Retina (tissue), 1 donor: ENCODE measurements at places on chromosomes 1 and 21.

- DNase-seq, result no peak
Observed at GRCh38 chr1:78319603-78320002, 171.2 kb upstream of the PTGFR start.

DNA sequence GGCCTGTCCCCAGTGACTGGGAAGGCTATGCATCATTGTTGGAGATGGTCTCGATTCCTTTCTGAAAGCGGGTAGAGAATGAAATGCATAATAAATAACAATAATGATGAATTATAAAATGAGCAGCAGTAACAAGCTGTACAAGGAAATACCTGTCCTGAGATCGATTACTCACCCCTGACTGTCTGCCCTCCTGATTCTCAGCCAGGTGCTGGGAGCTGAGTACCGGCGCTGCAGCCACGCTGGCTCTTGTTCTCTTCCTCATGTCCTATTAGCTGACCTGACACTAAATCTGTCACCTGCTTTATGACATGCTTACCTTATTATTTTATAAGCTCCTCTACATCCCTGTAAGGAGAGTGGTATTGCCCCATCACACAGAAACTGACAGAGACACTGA, 3.4 kb downstream of the AGPAT3 start:
- DNase-seq, result no peak

- no peak for DNase-seq
Observed at GRCh38 chr1:91501523-91501851, 836 bp downstream of the CDC7 start.

DNA sequence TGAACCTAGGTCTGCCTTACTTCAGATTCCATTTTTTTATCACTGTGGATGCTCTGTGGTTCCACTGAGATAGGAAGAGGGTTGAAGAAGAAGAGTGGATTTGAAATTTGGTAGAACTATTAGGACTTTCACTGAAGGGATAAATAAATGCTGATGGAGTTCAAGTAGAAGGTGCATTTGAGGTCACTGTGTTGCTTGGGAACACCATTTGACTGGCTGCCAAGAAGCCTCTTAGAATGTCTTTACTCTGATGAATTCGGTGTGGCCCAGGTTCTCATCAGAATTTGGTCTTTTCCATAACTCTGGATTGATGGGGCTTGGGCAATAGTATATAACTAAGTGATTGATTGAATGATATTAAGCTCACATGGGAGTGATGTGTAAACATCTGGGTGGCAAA, 11.9 kb downstream of the XPR1 start:
- DNase-seq, result no peak

GRCh38 chr1:24438423-24438901, 22.9 kb downstream of the NIPAL3 start:
- peak; percentile 68 for DNase-seq

DNA sequence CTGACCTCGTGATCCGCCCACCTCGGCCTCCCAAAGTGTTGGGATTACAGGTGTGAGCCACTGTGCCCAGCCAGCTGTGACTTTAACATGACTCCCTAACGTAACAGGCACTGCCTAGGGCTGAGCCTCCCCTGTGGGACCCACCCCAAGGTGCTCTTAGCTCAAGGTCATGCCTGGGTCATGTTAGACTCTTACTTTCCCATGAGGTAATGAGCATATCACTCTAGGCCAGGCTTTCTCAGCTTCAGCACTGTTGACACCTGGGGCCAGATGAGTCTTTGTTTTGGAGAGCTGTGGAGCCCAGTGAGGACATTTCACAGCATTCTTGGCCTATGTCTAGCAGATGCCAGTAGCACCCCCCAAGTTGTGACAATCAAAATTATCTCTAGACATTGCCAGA, 4.5 kb downstream of the NECAP2 start:
- DNase-seq, result no peak

- no peak for DNase-seq
Observed at GRCh38 chr1:44553127-44553758, 121.0 kb downstream of the TMEM53 start.

DNA sequence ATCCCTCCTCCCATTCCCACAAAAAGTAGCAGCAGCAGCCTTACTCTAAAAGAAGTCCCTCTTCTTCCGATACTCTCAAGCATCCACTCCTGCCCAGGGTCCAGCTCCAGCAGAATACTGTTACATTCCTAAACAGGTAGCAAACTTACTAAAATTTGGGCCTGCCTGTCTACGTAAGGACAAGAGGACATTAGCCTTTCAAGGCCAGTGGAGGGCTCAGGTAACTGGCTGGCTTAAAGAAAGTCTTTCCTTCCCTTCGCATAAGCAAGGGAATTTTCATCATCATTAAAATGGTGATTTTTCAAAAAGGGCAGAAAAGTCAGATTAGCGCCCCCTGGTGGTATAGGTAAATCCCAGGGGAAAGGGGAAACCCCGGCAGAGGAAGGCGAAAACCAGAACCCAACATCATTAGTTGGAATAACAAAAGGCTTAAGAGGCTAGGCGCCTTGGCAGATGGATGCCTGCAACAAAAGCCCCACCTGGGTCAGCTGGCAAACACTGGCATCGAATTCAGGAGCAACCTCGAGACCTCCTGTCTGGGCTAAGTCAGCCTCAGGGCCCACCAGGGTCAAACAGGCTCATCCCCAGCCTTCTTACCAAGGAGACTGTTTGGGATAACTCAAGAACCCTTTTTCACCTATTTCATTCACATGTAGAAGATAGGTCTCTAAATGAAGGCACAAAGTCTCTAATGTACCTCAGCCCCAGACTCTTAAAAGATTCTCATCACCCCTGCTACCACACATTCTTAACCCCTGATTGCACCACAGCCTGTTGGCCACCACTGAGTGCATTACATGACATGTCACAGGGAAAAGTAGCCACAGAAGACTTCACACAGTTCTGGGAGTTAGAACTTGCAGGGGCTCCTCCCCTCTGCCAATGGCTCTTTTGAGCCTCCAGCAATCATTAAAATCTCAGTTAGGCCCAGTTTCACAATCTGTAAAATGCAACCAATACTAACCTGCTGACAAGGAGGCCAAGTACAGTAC, 36.7 kb downstream of the ERI3 start:
- DNase-seq, result peak; percentile 60

DNA sequence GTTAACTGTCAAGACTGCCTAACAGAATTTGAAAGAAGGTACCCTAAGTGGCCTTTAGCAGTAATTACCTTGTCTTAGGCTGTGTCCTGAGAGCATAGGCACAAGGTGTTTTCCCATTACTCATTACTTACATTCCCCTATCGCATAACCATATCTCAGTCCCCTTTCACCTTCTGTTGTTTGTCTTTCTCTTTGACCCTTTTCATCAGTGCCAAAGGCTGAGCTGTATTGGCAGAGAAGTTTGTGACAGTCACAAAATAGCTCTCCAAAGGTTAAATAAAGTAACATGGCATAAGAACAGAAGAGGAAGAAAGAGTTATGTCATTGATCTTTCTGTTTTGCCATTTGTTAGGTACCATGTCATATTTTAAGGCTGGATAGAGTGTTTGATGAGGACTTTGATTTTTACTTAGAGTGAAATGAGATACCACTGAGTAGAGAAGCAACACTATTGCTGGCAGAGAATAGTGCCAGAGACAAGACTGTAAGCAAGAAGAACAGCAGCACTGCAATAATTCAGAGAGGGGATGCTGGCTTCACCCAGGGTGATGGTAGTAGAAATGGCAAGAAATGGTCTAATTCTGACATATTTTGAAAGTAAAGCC, 497.8 kb downstream of the TTLL7 start:
- no peak for DNase-seq

GRCh38 chr1:27605300-27605766, 1.4 kb upstream of the AHDC1 start:
- DNase-seq, result no peak

- no peak for DNase-seq
Observed at GRCh38 chr1:32100359-32100758, 7.5 kb upstream of the KPNA6 start.

GRCh38 chr1:205357567-205357966, 845 bp upstream of the KLHDC8A start:
- DNase-seq, result no peak

- no peak for DNase-seq
Observed at GRCh38 chr1:161941726-161942436, 81.8 kb downstream of the OLFML2B start.

DNA sequence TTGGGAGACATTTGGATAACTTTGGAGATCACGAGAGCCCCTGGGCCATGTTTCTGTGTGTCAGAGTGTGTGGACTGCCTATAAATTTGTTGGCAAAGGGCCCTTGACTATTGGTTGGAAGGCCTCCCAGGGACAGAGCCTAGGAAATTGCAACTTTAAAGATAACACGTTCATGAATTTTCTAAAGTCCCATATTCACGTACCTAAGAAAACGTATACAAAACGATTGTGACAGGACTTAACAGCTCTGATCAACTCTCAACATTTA, 55.8 kb downstream of the DOP1B start:
- DNase-seq, result no peak

GRCh38 chr1:43786960-43787359, 79.6 kb downstream of the ST3GAL3 start:
- DNase-seq, result no peak

DNA sequence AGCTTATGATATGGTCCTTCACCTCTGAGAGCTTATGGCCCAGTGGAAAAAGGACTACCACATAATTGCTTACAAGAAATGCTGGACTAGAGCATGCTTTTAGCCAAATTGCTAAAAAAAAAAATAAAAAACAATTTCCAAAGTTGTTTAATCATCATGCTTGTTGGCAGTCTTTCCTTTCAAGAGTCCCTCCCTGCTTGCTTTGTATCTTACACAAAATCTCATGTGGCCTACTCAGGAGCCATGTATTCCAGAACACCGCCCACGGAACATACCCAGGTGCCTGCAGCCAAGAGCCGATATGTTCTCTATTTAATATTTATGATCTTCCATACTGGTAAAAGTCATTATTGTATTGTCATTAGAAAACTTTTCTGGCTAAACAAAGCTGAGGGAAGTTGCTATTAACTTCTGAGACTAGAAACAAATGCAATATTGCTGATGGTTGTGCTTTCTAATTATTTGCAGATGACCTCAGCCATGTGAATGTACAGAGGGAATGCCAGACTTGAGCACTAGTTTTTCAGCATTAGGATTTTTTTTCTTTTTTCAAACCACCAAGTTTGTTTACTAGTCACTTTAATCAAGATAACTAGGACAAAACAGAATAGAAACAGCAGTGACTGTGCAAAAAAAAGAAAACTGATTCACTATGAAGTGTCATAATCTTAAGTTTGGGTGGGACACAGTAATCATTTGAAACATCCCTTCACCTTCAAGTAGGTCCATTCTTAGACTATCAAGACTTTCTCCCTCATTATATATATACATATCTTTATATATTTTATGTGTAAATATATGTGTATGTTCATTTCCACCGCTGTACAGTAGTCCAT, 129.3 kb upstream of the GORAB start:
- DNase-seq, result no peak

DNA sequence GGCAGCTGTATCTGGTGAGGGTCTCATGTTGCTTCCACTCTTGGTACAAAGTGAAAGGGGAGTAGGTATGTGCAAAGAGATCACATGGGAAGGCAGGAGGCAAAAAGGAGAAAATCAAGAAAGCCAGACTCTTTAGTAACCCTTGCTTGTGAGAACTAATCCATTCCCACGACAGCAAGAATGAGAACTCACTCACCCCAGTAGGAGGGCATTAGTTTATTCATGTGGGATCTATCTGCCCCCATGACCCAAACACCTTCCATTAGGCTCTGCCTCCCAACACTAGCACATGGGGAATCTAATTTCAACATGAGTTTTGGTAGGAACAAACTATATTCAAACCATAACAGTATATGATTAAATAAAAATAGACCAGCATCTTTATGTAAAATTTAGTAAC, 57.6 kb downstream of the ZNHIT6 start:
- no peak for DNase-seq

GRCh38 chr21:17612023-17612564, 607 bp downstream of the BTG3 start:
- no peak for DNase-seq

DNA sequence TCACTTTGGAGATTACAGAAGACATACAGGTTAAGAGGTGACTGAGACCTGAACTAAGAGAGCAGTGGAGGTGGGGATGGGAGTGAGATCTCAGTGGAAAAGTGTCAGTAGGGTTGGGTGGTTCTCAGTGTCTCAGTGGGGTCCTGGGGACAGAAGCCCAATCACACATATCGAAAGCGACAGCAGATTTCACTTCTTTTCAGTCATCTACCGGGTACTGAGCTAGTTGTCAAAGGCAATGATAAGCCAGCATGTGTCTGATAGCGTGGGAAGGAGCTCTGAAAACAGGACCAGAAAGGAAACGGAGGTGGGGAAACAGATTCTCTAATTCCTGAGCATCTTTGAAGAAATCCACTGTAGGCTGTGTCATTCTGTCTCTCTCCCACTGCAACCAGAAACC, 59.5 kb downstream of the RHOU start:
- no peak for DNase-seq

- DNase-seq, result no peak
Observed at GRCh38 chr1:82260051-82260450, 459.3 kb downstream of the ADGRL2 start.

GRCh38 chr1:92931691-92932090, 29.6 kb downstream of the DIPK1A start:
- DNase-seq, result no peak

GRCh38 chr1:119834990-119835389, 23.7 kb upstream of the REG4 start:
- DNase-seq, result no peak

DNA sequence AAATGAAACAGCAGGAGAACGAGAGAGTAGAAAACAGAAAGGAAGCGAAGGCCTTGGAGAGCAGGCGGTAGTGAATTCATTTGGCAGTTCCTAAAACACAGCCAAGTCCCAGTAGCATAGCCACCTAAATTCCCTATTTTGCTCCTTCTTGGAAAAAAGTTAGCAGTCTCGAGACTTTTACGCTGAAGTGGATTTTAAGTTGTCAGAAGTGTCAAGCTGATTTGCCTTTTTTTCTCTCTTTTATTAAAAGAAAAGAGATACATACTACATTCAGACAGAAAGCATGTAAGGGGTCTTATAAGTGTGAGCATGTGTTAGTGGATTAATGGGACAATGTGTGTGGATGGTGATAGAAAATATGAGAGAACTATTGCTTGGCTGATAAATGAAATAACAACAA, 19.2 kb downstream of the NFIA start:
- DNase-seq, result no peak
